ENCODE measurements at places on chromosomes 11 and 22. TPM values are rescaled to one million over a fixed set of nuclear protein-coding genes. Genes with fewer than 3 reads are reported as not detected.

CRYBA4 gene
- total RNA-seq: not detected

PRAME gene
- total RNA-seq: not detected

DNA sequence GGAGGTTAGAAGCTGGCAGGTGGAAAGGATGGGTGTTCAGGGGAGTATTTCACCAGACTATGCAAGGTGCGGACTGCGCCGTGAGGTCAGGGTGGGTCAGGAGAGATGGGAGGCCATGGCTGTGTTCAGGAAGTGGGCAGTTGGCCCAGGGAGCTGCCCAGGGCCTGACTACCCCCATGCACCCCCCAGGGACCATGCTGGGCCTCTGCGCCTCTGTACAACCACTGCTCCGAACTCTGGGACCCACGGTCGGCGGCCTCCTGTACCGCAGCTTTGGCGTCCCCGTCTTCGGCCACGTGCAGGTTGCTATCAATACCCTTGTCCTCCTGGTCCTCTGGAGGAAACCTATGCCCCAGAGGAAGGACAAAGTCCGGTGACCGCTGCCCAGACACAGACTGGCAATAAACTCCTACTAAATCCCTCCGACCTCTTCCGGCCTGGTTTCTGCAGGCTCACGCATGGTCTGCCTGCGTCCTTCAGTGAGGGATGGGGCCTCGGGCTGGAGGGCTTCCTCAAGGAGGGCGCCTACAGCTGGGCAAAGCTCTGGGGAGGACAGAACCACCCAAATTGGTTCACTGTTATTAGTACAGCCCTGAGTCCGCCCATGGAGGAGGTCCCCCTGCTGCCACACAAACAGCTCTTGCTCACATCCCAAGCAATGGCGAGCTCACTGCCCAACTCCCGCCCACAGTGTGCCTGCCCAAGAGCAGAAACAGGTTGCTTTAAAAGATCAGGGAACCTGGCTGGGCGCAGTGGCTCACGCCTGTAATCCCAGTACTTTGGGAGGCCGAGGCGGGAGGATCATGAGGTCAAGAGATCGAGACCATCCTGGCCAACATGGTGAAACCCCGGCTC lies 4.2 kb downstream of the PHLDA2 start:
- DNase-seq: no peak
- H3K27me3 ChIP-seq: peaks cover 30% of the 10 kb centered on the region
- H3K4me1 ChIP-seq: peaks cover 9% of the 10 kb centered on the region
- H3K4me3 ChIP-seq: no peak overlapping the region
- H3K27ac ChIP-seq: no peak overlapping the region

DNA sequence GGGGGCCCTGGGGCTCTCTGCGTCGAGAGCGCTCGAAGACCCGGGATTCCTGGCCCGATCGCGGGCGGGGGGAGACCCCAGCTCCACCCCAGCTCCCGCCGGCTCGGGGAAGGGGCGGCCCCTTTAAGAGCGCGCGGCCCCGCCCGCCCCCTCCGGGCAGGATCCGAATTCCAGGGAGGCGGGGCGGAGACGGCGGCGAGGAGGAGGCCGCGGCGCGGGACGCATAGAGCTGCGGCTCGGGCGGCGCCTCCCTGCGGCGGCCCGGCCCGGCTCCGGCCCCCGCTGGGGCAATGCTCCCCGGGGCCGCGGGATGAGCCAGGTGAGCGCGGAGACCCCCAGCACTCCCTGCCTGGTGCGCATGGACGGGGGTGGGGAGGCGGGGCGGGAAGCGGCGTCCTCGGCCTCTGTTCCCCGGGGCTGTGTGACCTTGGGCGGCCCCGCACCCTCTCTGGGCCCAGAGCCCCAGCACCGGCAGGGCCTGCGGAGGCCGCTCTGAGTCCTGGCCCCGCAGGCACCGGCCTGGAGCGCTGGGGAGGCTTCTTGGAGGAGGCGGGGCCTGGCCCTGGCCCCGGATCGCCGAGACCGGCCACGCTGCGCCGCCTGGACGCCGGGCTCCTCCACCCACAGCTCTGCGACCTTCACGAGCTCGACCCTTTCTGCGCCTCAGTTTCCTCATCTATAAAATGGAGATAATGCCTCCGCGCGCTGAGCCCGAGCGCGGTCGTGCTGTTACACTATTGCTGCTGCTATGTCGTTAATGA lies 565 bp downstream of the GAS2L1 start:
- DNase-seq: no peak
- H3K27ac ChIP-seq: no peak overlapping the region
- peaks cover 19% of the 10 kb centered on the region for H3K27me3 ChIP-seq
- H3K36me3 ChIP-seq: no peaks in the 10 kb centered on the region
- H3K4me3 ChIP-seq: peak overlapping the region; percentile 63
- peaks cover 21% of the 10 kb centered on the region for H3K4me1 ChIP-seq

- no peaks in the 10 kb centered on the region for H3K27me3 ChIP-seq
- H3K4me1 ChIP-seq: peaks cover 24% of the 10 kb centered on the region
- no peak for DNase-seq
These were observed 5.1 kb upstream of the ETS1 start for GRCh38 chr11:128592454-128592853.

- H3K4me1 ChIP-seq: no peaks in the 10 kb centered on the region
- DNase-seq: peak; percentile 60
- no peaks in the 10 kb centered on the region for H3K27me3 ChIP-seq
- no peak overlapping the region for H3K4me3 ChIP-seq
These were observed 14.1 kb downstream of the RPS13 start for GRCh38 chr11:17063171-17064002.

DNA sequence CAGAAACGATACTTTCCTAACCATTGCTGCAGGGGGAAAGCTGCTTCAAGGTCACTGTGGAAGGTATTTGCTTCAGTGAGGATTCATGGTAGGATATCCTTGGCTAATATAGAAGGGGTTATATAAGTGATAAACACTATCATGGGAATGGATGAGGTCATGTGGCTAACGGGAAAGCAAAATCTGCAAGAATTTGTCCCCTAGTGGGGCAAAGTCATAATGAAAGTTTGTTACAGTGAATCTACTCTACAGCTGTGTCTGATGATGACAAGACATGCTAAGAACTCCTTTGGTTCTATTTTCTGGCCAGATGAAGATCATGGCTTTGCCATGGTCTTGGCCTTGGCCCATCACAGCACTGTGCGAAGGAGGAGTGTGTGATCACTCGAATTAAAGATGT lies 13.8 kb downstream of the MMP20 start:
- no peaks in the 10 kb centered on the region for H3K27me3 ChIP-seq
- no peaks in the 10 kb centered on the region for H3K36me3 ChIP-seq
- peaks cover 5% of the 10 kb centered on the region for H3K4me1 ChIP-seq
- DNase-seq: no peak
- no peak overlapping the region for H3K4me3 ChIP-seq

DNA sequence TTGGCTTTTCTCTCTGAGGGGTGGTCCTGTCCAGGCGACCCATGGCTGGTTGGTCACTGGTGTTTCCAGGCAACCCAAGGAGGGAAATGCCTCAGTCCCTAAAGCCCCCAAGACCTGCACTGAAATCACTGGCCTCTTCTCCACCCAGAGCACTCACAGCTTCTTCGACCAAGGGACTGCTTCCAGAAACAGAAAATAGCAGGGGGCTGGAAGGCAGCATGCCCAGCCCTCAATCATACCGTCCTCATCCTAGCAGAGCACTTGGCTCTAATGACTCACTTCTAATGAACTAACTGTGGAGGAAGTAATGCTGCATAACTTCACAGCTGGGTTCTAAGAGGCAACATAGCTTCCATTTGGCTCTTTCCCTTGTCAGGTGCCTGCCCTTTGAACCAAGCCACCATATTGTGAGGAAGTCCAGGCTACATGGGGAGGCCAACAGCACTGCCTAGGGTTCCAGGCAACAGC lies 27.6 kb downstream of the DKK3 start:
- H3K27ac ChIP-seq: no peak overlapping the region
- no peak for DNase-seq
- no peak overlapping the region for H3K4me3 ChIP-seq
- H3K4me1 ChIP-seq: no peaks in the 10 kb centered on the region
- peaks cover 3% of the 10 kb centered on the region for H3K27me3 ChIP-seq
